ENCODE measurements at places on chromosomes 16 and 17. TPM values are rescaled to one million over a fixed set of nuclear protein-coding genes. Genes with fewer than 3 reads are reported as not detected.

- H3K27me3 ChIP-seq: peaks cover 14% of the 10 kb centered on the region
- H3K4me3 ChIP-seq: no peak overlapping the region
- H3K36me3 ChIP-seq: peaks cover 3% of the 10 kb centered on the region
- no peaks in the 10 kb centered on the region for H3K4me1 ChIP-seq
Observed at GRCh38 chr17:77530591-77530990, 389.8 kb downstream of the SEC14L1 start.

MEOX1 gene
- total RNA-seq: 0.34 TPM

GRCh38 chr16:54159490-54160080 lies 127.0 kb downstream of the IRX3 start:
- no peak for DNase-seq
- no peaks in the 10 kb centered on the region for H3K4me1 ChIP-seq
- H3K4me3 ChIP-seq: no peak overlapping the region
- peaks cover 7% of the 10 kb centered on the region for H3K27me3 ChIP-seq
- H3K36me3 ChIP-seq: no peaks in the 10 kb centered on the region

GRCh38 chr16:29811896-29812665 lies at the start of gene PRRT2:
TSS of gene PRRT2 (plus strand) at chr16:29812193. CDS start at chr16:29813055, 862 bp downstream.
- peak within 1 kb of the TSS; percentile 75 for H3K27ac ChIP-seq
- peaks cover 37% of the 10 kb centered on the region for H3K36me3 ChIP-seq
- H3K4me3 ChIP-seq: peak within 1 kb of the TSS; percentile 73
- H3K27me3 ChIP-seq: no peaks in the 10 kb centered on the region
- peaks cover 58% of the 10 kb centered on the region for H3K4me1 ChIP-seq
- peak; percentile 77 for DNase-seq
